EH (cell line): ENCODE measurements at places on chromosomes 3 and 15.
A peak's percentile ranks its signal among the peaks of the same experiment; 100 is the strongest.

GRCh38 chr3:161208931-161209330, 12.2 kb upstream of the NMD3 start:
- no peak for DNase-seq

- peak; percentile 5 for DNase-seq
Observed at GRCh38 chr3:184914628-184915027, 102.7 kb downstream of the VPS8 start.

GRCh38 chr3:61858054-61858453, 296.7 kb downstream of the PTPRG start:
- peak; percentile 41 for DNase-seq

- peak; percentile 72 for DNase-seq
Observed at GRCh38 chr3:106119614-106120082, 250.8 kb upstream of the CBLB start.

DNA sequence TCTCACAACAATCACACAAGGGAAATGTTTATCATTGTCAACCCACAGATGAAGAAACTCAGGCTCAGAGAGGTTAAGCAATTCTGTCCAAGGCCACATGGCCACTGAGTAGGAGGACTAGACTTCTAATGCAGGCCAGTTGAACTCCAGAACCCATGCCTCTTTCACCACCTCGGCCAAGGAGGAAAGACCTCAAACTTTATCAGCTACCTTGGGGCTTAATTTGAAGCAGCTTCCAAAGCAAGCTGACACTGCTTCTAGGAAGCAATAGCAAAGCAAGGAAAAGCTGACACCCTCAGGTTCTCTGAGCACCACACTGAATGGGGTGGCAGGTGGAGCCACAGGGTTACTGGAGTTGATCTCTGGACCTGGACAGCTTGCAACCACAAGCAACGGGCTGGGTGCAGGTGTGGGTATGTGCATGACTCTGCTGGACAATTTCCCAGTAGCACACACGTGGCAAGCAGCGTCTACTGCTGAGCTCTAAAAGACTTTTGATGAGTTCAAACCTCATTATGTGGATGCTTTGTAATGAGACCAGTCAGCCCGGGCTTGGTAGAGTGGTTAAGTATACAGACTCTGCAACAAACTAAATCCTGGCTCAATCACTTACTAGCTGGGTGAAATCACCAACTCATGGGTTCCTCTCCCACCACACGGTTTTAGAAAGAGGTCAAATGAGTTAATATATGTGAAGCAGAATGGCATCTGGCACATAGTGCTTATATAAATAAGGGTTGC, 23.1 kb downstream of the CCNL1 start:
- DNase-seq: no peak

DNA sequence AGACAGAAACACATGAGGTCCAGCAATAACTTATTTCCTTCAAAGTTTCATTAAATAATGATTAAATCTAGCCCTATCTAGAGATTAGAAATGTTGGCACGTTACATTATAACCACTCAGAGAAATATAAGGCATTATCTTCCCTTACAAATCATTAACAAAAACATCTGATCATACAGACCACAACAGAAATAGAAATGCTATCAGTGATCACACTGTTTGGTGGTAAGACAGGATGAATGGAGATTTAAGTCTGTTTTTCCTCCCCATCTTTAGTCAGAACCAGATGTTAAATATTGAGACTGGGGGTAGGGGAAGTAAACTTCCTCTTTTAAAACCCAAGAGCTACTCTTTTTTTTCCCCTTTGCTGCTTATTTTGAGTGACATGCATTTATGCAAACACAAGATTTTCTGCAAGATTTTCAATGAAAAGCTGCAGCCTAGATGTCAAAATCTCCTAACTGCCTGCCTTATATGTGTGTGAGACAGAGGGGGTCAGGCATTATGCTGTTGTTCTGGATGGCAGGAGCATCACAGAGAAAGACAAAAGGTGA, 70.4 kb downstream of the CBLB start:
- DNase-seq: no peak

- DNase-seq: no peak
Observed at GRCh38 chr3:59503441-59503840, 453.6 kb upstream of the CFAP20DC start.

- DNase-seq: no peak
Observed at GRCh38 chr15:70252951-70253320, 155.2 kb upstream of the TLE3 start.

DNA sequence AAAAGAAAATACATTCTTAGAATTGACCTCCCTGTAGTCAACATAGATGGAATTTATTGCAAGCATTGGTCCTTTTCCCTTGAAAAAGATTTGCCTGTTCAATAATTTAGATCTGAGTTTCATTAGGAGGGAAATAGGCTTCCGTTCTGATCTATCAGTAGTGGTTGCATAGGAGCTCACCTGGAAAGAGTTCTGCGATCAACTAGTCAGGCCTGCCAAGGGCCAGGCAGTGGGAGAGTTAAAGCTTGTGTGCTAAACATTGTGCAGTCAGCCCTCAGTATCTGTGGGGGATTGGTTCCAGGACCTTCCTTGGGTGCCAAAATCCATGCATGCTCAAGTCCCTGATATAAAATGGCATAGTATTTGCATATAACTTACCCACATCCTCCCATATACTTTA, 29.6 kb upstream of the IDH2 start:
- no peak for DNase-seq

- peak; percentile 89 for DNase-seq
Observed at GRCh38 chr3:112074616-112075497, 11.3 kb upstream of the C3orf52 start.

GRCh38 chr3:140530131-140530530, 147.7 kb upstream of the TRIM42 start:
- DNase-seq: no peak

- DNase-seq: no peak
Observed at GRCh38 chr3:49996016-49996415, 56.1 kb downstream of the RBM6 start.

GRCh38 chr15:100198442-100198841, 143.3 kb downstream of the ADAMTS17 start:
- no peak for DNase-seq

DNA sequence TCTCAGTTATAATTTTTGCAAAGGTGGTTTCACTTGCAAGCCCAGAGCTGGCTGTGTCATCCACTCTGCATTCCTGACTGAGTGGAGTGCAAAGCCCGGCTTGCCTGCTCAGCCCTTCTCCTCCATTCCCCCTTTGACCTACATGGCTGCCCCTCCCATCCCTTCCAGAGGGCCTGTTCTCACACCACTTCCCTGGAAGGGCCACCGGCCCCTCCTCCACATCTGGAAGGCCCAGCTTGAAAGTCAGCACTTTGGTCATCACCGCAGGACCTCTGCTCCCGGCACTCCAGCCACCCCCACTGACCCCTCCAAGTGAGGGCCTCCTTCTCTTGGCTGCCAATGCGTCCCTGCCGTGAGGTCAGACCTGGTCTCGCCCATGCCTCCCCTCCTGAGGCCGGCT, 74.1 kb upstream of the RNF7 start:
- peak; percentile 45 for DNase-seq

DNA sequence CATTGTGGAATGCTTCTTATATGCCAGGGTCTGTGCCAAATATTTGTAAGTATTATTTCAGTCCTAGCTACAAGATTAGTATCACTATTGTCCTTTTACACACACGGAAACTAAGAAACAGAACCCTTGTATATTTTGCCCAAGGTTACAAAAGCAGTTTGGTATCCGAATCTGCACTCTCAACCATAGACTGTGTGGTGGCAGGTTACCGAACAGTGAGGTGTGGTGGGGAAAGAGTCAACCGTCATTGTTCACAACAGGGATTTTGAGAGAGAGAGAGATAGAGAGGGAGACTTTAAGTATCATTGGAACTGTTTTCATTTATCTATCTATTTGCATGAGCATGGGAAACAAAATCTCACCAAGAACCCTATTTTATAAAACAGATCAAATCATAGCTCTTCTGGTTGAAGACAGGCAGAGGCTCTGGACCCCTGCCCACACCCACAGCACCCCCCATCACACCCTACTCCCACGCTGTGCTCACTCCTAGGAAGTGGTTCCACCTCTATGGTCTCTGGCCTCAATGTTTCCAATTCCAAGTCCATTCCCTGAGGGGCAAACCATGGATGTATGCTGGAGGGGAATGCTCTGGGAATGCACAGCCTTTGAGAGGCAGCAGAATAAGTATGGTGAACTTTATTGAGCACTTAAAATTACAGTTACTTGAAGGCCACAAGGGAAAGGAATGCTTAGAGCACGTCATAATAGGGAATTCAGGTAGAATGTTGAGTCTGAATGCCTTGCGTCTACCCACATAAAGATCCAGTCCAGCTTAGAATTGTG, 69.0 kb downstream of the ARHGAP31 start:
- DNase-seq: no peak

DNA sequence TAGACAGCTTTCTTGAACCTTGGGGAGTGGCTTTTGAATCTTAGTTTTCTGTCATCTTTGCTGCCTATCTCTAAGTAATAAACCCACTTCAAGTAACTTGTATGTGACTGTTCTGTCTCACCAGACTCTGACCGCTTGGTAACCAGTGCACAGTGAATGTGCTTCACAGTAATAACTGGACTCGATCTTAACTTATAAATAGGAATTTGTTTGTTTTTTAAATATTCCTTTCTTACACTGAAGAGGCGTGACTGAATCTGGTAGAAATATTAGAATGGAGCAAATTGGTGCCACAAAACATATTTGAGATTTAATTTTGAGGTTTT, 318.0 kb downstream of the GBE1 start:
- no peak for DNase-seq

DNA sequence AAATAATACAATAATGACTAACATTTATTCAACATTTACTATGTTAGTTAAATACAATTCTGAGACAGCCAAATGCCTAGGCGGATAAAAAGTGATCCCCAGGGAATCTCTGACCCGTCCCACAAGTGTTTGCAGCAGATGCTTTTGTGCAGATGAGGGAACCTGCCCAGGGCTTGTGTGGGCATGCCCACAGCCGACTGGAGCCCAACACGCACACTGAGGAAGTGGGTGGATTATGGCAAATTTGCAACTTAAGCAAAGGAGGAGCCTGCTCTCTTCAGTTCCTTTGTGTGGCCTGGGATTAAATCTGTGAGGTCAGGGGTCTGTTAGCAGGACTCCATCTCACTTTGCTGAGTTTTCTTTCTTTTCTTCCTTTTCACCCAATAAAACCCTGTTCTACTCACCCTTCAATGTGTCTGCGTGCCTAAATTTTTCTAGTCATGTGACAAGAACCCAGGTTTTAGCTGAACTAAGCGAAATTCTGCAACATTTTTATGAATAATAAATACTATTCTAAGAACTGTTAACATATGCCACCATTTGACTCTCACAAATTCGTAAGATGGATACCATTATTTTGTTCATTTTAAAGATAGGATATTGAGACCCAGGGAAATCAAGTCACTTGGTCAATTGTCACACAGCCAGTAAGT, 13.9 kb upstream of the RTP1 start:
- peak; percentile 16 for DNase-seq
